Activated T-cell treated with anti-CD3 and anti-CD28 coated beads, Interleukin-2, amount 50 U/mL, for 72 hours (primary cell): ENCODE measurements at places on chromosomes 6 and 20.

GRCh38 chr6:28747083-28747630, 176.6 kb downstream of the TRIM27 start:
- no peak for DNase-seq

DNA sequence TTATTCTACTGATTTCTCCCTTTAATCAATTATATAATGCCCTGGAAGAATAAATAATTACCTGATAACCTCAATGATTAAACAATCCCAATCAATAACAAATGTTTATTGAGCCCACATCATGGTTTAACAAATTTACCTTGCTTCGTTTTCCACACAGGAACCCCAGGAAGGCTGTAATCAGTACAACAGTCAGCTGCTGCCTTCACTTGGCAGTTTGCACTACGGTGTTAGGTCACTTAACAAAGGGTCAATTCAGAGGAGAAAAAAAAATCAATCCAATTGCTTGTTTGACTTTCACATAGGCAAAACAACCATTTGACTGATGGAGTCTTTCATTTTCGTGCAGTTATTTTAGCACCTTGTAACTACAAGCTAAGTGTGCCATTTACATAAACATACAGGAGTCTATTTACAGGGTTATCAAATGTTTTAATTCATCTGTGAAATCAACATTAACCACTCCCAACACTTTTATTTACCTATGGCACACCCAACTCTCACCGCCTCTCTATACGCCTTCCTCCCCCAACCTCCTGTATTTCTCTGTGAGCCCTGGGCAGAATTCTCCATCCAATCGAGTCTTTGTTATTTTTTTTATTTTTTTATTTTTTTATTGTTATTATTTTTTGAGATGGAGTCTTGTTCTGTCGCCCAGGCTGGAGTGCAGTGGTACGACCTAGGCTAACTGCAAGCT, 140.4 kb upstream of the TAB2 start:
- DNase-seq = no peak

GRCh38 chr6:168390749-168391420, 50.1 kb upstream of the SMOC2 start:
- DNase-seq = no peak

GRCh38 chr20:25012616-25013189, 20.2 kb upstream of the APMAP start:
- no peak for DNase-seq

DNA sequence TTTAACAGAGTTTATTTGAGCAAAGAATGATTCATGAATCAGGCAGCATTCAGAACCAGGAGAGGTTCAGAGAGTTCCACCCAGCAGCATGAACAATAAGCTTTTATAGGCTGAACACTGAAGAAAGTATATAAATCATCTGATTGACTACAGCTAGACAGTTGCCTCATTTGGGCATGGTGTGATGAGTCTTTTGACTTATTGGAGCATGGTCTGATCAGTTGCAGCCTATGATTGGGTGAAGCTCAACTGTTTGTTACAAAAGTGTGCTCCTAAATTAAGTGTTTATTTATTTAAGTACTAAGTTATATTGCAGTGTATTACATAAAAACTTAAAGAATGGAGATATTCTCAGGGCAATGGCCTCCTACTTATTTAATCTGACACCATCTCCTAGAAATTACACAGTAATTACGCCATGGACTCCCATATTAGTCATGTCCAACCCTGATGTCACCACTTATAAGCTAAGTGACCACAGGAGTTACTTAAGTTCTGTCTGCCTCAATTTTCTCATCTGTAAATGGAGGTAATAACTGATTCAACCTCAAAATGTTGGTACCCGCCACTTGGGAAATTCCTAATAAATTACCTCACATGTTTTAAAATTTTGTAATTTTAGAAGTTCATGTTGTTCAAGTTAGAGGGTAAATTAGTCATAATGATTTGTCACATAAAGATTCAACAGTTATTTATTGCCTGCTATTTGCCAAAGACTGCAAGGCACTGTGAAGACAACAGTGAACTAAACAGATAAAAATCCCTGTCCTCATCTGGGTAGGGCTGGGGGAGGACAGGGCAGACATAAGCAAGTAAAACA, 15.2 kb upstream of the ROS1 start:
- DNase-seq = no peak

GRCh38 chr20:19692685-19693119, 65.4 kb upstream of the RIN2 start:
- peak; percentile 39 for DNase-seq

GRCh38 chr6:11428895-11429294, 108.7 kb upstream of the TMEM170B start:
- DNase-seq = no peak
